CD4-positive, alpha-beta T cell treated with Interleukin-10 for 1 hour (primary cell): ENCODE measurements at places on chromosomes 6 and 20.
A peak's percentile ranks its signal among the peaks of the same experiment; 100 is the strongest.

DNA sequence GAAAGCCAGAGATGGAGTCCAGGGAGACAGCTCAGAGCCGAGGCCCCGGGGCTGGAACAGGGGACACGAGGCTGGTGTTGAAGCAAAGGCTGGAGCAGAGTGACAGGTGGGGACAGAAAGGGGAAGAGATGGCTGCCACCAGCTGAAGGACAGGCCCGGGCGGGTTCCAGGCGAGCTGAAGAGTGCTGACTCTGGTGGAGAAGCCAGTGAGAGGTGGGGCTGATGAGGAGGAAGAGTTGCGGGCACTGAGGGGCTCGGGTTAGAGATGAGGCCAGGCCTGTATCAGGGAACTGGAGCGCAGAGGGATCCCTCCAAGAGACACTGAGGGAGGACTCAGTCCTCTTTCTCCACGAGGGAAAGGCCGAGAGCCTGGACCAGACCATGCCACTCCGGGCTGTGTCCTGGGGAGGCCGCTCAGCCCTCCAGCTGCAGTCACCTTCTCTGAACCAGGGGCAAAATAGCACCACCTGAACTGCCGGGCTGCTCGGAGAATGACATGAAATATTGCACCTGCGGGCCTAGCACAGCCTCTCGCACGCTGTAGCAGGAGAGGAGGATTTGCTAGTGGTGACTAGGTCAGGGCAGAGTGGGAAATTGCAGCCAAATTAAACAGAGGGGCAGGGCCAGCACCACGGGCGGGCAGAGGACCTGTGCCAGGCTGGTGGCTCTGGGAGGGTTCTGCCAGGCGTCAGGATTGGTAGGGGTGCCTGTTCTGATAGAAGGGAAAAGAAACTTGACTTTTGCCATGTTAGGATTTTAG is 175.9 kb downstream of the ZDHHC14 start:
- no peak for DNase-seq

GRCh38 chr20:325045-325888 is at the start of gene SOX12:
Gene SOX12, plus strand, starts transcription at chr20:325552. Its CDS starts 373 bp downstream, at chr20:325925.
- peak; percentile 95 for DNase-seq

- no peak for DNase-seq
These were observed 130.9 kb downstream of the SULF2 start for GRCh38 chr20:47654370-47654769.

GRCh38 chr6:138487102-138487604 is 12.1 kb downstream of the NHSL1 start:
- DNase-seq = no peak

DNA sequence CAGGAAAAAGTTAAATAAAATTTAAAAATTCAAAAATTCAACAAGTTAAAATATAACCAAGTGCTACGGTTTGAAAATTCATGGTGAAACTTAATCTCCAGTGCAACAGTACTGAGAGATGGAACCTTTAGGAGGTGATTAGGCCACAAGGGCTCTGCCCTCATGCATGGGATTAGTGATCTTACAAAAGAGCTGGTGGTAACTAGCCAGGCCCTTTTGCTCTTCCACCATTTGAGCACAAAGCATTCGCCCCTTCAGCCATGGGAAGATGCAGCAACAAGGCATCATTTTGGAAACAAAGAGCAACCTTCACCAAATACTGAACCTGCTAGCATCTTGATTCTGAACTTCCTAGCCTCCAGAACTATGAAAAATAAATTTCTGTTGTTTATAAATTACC is 80.9 kb downstream of the RNGTT start:
- DNase-seq = no peak

DNA sequence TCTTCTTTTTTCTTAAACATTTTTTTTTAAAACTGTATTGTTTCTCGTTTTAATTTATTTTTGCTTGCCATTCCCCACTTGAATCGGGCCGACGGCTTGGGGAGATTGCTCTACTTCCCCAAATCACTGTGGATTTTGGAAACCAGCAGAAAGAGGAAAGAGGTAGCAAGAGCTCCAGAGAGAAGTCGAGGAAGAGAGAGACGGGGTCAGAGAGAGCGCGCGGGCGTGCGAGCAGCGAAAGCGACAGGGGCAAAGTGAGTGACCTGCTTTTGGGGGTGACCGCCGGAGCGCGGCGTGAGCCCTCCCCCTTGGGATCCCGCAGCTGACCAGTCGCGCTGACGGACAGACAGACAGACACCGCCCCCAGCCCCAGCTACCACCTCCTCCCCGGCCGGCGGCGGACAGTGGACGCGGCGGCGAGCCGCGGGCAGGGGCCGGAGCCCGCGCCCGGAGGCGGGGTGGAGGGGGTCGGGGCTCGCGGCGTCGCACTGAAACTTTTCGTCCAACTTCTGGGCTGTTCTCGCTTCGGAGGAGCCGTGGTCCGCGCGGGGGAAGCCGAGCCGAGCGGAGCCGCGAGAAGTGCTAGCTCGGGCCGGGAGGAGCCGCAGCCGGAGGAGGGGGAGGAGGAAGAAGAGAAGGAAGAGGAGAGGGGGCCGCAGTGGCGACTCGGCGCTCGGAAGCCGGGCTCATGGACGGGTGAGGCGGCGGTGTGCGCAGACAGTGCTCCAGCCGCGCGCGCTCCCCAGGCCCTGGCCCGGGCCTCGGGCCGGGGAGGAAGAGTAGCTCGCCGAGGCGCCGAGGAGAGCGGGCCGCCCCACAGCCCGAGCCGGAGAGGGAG is 580 bp downstream of the VEGFA start:
- peak; percentile 27 for DNase-seq

- no peak for DNase-seq
These were observed 96.9 kb downstream of the MTHFD1L start for GRCh38 chr6:150962436-150962835.

GRCh38 chr6:136669299-136669699 is 119.1 kb upstream of the MAP7 start:
- DNase-seq = no peak

- DNase-seq = no peak
These were observed 341.7 kb downstream of the CD83 start for GRCh38 chr6:14459315-14459714.

DNA sequence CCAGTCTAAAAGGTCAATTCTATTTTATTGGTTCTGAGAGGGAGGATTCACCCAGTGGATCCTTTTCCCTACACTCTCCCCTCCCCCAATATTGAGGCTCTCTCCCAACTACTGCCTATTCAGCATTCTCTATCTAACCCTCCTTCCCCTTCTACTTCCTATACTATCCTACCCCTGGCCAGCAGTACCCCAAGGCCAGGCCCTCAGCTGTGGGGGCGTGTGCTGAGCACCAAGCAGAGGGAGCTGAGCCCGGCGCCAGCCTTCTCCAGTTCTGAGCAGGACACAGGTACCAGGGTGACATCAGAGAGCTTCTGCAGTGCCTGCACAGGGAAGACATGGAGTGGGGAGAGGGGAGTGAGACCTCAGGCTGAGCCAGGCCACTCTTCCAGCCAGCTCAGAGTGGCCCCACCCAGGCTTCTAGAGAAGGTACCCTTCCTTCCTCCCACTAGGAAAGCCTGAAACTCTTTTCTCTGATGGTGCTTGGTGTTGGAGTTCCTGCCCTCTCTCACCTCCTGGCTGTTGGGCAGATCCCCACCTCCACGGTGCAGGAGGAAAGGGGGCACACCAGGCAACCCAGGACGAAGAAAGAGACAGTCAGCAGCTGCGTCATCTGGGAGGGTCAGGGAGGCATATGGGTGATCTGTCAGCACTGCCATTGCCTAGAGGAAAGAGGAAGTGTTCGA is 1.9 kb downstream of the DDAH2 start:
- no peak for DNase-seq

- no peak for DNase-seq
These were observed 114.2 kb upstream of the JARID2 start for GRCh38 chr6:15131651-15132061.

DNA sequence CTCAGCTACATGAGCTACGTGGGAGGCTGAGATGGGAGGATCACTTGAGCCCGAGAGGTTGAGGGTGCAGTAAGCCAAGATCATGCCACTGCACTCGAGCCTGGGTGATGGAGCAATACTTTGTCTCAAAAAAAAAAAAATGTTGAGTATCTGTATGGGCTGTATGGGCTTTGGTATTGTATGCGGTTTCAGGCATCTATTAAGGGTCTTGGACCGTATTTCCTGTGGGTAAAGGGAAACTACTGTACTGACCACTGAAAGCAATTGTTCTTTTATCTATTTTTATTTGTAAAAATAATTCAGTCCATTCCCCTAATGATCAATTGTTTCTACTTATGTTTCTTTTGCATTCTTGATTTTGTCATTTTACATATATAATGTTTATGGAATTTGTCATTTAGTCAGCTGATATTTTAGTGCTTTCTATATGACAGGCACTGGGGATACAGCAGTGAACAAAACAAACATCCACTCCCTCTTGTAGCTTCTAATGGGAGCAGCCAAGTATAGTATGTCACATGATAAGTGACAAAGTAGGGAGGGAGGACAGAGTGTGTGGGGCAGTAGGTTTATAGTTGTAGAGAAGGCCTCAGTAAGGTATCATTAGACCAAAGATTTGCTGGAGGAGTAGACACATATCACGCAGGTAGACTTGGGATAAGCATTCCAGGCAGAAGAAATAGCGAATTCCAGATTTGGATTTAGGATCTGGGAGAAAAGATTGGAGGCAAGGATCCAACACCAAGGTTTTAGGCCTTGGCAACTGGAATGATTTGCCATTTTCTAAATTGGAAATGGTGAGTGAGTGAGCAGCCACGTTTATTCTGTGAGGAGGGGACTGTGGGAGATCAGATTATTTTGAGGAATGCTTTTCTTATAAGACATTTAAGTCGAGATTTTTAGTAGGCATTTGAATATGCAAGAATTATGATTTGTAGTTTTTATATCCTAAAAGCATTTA is 6.0 kb downstream of the PCMT1 start:
- DNase-seq = no peak

DNA sequence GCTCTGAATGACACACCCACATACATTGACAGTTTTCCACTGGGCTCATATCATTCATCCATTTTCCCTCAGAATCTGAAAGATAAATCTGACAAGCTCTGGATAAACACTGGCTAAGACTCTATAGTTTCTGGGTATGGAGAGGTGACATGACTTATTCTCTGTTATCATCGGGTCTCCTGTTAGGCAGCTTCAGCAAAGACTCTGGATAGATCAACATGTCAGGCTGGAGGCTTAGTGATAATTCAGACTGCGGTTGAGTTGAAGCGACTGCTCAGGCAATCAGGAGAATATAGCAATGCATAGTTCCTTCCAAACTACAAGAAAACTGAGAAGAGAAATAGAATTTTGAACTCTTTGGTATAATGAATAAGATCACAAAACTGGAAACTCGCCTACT is 394.6 kb downstream of the CBLN4 start:
- no peak for DNase-seq

GRCh38 chr20:3698591-3699001 is 13.8 kb downstream of the SIGLEC1 start:
- DNase-seq = no peak

DNA sequence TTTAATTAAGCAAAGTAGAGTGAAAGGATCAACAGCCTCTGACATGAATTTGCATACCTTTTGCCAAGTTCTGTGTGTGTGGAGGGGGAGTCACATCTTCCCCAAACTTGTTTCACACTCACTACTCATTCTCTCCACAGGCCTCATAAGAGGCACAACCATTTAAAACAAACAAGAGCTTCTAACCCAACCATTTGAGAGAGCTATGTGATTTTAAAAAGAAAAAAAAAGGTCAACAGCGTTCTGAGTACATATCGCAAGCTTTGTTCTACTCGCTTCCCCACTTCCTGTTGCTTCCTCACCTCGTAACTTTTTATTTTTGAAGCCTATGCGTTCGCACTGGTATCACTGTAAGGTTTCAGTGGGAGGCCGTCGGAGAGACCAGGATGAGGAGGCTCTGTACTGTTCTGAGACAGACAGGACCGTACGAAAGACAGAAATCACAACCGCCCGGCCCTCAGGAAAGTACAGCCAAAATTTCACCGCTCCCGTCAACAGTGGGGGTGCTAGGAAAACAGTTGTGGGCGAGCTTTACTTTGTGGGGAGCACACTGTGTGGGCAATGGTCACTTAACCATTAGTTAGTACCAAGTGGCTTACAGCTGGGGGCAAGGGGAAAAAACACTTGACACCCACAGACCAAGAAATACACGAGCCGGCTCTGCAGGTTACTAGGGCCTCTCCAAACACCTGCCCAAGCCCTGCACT is 61.3 kb downstream of the TRERF1 start:
- peak; percentile 71 for DNase-seq

DNA sequence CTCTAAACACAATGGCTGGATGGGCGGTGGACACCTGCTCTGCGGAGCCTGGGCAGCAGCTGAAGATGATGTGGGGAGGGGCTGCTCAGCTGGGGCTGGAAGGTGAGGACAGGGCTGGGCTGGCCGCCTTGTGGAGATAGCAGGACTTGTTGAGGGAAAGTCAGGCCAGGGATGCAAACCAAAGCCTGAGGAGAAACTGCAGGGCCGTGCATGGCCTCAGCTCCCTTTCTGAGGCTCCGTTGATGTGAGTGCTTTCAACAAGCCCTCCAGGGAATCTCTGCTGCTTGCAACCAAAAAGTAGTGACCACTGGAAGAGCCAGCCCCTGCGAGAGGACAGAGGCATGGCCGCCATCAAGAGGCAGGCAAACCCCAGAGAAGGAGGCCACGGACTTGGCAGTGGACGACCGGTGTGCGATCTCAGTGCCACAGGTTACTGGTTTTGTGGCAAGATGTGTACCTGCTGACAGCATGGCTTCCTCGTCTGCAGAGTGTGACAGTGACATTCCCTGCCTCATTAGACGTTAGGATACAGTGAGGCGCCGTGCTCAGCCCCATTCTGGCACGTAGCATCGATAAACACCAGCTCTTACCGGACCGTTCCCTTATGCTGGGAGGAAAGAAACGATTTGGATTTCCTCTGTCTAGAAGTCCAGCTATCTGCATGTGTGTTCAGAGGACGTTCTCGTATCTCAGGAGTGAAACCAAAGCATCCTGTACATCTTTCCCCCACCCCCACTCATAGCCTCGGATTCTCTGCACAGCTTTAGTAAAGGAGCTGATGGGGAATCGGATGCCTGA is 37.9 kb downstream of the ERMARD start:
- no peak for DNase-seq

DNA sequence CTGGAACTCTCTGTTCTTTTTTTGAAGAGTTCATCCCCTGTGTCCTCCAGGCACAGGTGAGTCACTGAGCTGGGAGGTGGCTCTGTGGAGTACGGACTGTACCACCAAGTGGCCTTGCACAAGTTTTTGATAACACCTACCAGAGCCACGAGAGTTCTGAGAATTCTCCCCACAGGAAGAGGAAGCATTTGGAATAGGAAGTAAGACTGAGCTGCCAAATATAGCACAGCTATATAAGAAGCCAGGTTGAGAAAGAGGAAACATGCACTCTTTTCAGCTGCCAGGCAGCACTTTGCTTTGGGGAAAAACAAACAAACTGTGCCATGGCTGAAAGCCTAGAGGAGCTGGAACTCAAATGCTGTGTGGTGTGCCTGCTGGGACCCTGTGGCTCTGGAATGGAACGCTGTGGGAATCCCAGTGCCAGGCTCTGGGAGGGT is 70.8 kb upstream of the RIPOR2 start:
- DNase-seq = peak; percentile 85

DNA sequence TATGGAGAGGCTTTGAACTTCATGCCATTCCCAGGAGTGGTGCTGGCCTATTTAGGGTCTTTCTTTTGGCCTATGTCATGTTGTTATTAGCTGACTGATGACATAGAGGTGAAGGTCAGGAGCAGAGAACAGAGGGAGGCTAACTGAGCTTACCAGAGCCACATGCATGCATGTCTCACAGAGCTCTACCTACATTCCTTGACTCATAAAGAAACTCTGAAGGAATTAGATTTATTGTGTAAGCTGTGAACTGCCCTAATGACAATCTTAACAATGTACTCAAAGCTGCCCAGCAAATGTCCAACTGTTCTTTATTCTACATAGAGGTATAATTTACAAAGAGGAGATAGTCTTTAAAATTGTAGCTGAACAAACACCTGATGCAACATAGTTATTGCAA is 192.7 kb upstream of the CNR1 start:
- DNase-seq = no peak

- no peak for DNase-seq
These were observed 33.9 kb downstream of the CYP39A1 start for GRCh38 chr6:46618726-46619125.
